ENCODE measurements at places on chromosomes 6 and 20. TPM values are rescaled to one million over a fixed set of nuclear protein-coding genes. Genes with fewer than 3 reads are reported as not detected.
A peak's percentile ranks its signal among the peaks of the same experiment; 100 is the strongest.

The GATA5 gene
- total RNA-seq, result 0.19 TPM

The TAAR6 gene
- total RNA-seq, result not detected

The NRN1 gene
- total RNA-seq, result 20.0 TPM

DNA sequence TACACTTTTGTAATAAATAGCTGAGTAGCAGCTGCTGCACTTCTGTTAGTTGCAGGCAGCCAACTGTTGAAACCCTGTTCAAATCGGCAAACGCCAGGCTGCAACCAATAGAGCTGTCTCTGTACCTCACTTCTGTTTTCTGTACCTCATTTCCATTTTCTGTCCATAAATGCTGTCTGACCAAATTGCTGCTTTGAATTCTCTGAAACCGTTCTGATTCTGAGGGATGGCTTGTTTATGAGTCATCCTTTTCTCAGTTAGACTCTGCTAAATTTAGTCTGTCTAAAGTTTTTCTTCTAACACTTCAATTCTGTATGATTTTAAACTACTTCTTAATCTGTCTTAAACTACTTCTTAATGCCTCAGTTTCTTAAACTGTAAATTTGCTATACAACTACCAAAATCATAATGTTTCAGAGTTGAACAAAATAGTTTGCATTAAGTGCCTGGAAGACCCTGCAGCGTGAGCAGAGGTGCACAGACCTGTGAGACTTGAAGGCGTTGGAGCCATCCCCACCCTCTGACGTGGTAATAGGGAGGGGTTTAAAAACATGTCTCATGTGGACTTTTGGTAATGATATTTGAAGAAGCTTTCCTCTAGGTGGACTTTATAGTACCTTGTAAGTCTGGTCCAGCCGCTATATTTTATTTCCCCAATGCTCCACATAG, 9.6 kb downstream of the BTNL2 start:
- no peak for DNase-seq

GRCh38 chr20:32517914-32518592, 67.1 kb downstream of the NOL4L start:
- no peak for DNase-seq

The CTNNBL1 gene
- total RNA-seq, result 51.8 TPM

The LGSN gene
- total RNA-seq, result not detected

- no peak for DNase-seq
These were observed 43.9 kb upstream of the GJE1 start for GRCh38 chr6:142088858-142089216.

The EPPIN gene
- total RNA-seq, result not detected

GRCh38 chr20:43948455-43948854, 33.8 kb downstream of the TOX2 start:
- no peak for DNase-seq

GRCh38 chr20:53073636-53074415, 101.7 kb downstream of the TSHZ2 start:
- DNase-seq, result no peak

- DNase-seq, result no peak
These were observed 68.9 kb upstream of the SCGN start for GRCh38 chr6:25583099-25583498.

DNA sequence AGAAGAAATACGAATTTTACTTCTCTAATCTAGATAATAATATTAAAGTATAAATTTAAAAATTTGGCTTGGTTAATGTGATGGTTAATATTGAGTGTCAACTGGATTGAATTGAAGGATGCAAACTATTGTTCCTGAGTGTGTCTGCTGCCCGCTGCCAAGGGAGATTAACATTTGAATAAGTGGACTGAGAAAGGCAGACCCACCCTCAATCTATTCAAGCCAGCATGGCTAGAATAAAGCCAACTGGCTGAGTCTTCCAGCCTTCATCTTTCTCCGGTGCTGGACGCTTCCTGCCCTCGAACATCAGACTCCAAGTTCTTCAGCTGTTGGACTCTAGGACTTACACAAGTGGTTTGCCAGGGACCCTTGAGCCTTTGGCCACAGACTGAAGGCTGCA, 152.7 kb downstream of the TBXT start:
- no peak for DNase-seq

- no peak for DNase-seq
These were observed 92.7 kb upstream of the DTNBP1 start for GRCh38 chr6:15755526-15755925.

DNA sequence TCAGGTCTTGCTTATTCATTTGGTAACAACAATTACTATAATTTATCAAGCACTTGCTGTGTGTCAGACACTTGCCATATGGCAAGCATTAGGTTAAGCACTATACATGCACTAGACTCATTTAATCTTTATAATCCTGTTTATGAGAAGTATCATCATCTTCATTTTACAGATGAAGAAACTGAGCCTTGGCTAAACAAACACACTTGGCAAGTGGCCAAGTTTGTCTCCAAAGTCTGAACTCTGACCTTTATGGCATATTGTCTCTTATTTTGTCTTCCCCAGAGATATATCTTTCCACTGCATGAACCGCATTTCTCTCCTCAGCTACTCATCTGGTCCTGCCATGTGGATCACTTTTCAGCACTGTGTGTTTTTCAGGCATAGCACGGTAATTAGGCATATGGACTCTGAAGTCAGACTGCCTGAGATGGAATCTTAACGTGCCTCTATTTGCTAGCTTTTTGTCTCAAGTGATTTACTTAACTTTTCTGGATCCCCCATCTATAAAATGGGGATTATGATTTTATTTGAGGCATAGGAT, 4.7 kb downstream of the ADGRF5 start:
- no peak for DNase-seq

GRCh38 chr20:16514140-16514539, 59.1 kb downstream of the KIF16B start:
- DNase-seq, result no peak

DNA sequence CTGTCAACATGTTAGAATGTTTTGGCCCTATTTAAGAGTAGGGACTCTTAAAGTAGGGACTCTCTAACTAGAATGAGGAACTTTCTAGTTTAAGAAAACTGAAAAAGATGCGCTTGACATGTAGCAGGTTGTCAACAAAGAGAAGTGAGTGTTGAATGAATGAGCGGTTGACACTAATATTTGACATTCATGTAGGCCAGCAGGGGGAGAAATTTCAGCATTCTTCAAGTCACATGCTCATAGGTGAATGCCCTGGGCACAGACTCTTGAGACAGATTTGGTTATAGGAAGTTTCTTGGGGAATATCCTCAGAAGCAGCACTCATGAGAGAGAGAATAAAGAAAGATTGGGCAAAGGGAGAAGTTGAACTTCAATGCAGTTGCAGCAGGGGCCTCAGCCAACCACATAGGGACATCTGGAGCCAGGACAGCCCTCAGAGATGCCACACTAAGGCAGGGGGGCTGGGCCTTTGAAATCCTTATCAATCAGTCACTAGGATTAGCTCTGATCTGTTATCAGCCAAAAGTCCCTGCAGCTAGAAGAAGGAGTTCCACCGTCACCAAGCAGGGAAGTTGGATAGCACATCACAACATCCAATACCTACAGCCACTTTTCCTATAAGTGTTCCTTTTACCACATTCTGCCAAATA, 145.1 kb upstream of the FKBP1C start:
- no peak for DNase-seq

The PTK6 gene
- total RNA-seq, result 0.10 TPM

The SPO11 gene
- not detected for total RNA-seq

DNA sequence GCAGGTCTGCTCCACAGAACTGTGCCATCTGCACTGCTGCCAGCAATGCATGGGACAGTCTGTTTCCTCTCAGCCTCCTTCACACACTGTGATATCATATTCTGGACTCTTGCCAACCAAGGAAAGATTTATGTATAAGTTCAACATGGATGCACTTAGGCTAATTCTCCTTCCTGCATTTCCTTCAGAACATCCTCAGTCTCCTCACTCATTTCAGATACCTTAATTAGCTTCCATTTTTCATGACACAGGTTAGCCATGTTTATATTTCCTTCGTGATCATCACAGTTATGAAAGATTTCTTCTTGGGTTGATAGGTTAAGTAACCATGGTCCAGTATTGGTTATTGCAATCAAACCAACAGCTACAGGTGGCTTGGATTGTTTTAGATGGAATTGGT, 46.4 kb upstream of the DDR1 start:
- no peak for DNase-seq

The FBXL4 gene
- total RNA-seq, result 17.0 TPM

GRCh38 chr6:157139054-157139708, 184.1 kb downstream of the TMEM242 start:
- DNase-seq, result no peak

GRCh38 chr20:7836076-7836475, 104.2 kb downstream of the HAO1 start:
- no peak for DNase-seq

DNA sequence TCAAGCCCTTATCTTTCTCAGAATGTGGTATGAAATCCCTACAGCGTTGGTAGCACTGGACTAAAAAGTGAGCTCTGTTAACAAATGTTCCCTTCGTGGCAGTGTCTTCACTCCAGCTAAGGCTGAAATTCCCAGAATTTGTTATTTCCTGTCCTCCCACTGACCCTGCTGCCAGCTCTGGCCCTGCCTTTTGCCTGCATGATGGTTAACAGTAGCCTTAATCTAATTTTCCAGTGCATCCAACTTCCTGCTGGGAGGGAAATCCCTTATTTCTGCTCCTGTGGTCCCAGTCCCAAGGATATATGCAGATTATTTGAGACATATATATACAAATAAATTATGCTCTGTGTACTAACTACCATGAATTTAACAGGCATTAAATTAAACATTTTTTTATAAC, 157.2 kb upstream of the CARMIL1 start:
- DNase-seq, result no peak

DNA sequence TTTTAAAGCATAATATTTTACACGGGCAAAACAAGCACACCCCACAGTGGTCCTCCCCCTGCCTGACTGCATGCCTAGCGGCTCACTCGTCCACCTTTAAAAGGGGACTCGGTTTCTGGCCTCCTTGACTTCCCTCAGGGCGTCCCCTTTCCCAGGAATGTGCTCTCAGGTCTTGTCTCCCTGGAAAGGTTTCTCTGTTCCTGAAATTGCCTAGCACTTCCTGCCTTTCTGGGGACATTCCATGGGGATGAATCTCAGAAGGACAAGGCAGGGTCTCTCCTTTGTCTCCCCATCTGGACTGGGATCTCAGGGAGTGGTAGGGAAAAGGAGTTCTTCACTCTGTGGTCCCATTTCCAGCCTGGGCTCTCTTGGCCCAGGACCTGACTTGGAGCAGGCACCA, 4.9 kb downstream of the TCF15 start:
- DNase-seq, result no peak

DNA sequence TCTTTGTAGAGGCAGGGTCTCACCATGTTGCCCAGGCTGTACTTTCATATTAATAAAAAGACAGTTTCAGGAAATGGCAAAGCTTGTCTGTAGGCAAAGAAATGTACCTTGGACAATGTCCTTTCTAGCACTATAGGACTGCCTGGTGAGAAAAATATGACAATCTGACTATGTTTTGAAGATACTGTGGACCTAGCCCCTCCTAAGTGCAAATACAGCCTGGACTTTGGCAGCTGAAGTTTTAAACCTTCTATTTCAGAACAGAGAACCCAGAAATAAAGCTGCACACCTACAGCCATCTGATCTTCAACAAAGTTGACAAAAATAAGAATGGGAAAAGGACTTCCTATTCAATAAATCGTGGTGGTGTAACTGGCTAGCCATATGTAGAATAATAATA, 18.9 kb upstream of the IL17A start:
- DNase-seq, result no peak

- DNase-seq, result no peak
These were observed 74.3 kb downstream of the ADGB start for GRCh38 chr6:146673069-146673468.

The TP53INP2 gene
- 16.8 TPM for total RNA-seq

GRCh38 chr20:53255102-53255710, 283.0 kb downstream of the TSHZ2 start:
- DNase-seq, result no peak

GRCh38 chr6:91097364-91097763, 510.5 kb upstream of the MAP3K7 start:
- DNase-seq, result no peak

- DNase-seq, result no peak
These were observed 580.7 kb downstream of the RFPL4B start for GRCh38 chr6:112927641-112928320.

DNA sequence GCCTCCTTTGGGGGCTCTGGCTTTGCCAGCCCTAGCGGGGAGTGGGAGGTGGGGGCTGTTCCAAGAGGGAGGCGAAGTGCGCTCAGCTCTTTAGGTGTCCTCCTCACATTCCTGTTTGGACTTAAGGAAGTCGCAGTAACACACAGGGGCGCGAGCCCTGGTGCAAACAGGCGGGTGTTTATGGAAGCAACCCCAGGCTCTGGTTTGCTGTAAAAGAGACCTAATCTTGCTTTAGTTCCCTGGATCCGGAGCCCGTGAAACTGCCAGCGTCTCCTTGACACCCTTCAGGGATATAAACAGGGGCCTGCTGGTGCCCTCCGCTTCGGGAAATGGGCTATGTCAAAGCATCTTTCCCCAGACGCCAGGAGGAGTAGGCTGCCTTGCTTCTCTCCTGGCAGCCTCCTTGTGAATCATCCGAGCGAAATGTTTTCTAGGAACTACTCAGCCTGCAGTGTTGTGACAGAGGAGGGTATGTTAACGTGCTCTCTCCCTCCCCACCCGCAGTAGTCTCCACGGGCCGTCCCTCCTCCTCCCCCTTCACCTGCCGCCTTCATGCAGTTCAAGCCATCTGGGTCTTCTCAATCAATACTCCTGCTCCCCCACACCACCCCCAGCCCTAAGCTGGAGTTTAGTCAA, 168.0 kb upstream of the LRFN2 start:
- DNase-seq, result no peak

- DNase-seq, result no peak
These were observed 22.1 kb downstream of the TRAM2 start for GRCh38 chr6:52554684-52555280.

GRCh38 chr6:158418501-158418900, 106.2 kb downstream of the TULP4 start:
- no peak for DNase-seq

The ADAM33 gene
- 30.7 TPM for total RNA-seq

GRCh38 chr6:137102050-137102848, 57.5 kb upstream of the IL20RA start:
- no peak for DNase-seq

DNA sequence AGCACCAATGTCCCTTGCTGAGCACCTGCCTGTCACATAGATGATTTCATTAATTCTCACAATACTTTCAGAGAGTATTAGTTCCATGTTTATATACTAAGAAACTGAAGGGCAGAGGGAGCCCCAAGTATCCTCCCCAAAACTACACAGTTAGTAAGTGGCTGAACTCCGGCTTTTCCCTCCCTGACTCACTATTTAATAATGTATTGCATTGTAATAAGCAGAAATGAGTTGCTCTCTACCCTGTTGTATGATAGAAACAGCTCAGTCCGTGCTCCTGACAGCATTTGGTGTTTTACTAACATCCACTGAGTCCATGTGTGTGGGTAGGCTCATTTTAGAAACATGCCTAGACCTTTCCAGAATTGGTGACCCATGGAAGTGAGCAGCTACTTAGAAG, 76.8 kb downstream of the OLIG3 start:
- DNase-seq, result no peak

GRCh38 chr20:45959956-45960630, 11.9 kb downstream of the ZNF335 start:
- peak; percentile 64 for DNase-seq

GRCh38 chr6:3157131-3157933, at the start of gene TUBB2A:
Gene TUBB2A (minus strand): TSS chr6:3157544. CDS start chr6:3157463, 81 bp downstream.
- DNase-seq, result peak; percentile 96

- DNase-seq, result no peak
These were observed 42.2 kb downstream of the CD164 start for GRCh38 chr6:109339906-109340678.

- DNase-seq, result no peak
These were observed 5.4 kb downstream of the DPPA5 start for GRCh38 chr6:73348550-73349204.

The RBM24 gene
- total RNA-seq, result 1.3 TPM

GRCh38 chr6:160767647-160768019, 65.6 kb downstream of the PLG start:
- DNase-seq, result no peak

Data from mesenteric fat pad (tissue), 1 donor.